Right renal pelvis (tissue), 4 donors: ENCODE measurements at places on chromosomes 7 and 10.

- no peak for DNase-seq
These were observed 759 bp downstream of the NUDT1 start for GRCh38 chr7:2242541-2243429.

- DNase-seq: no peak
These were observed 156.2 kb downstream of the DNAJB6 start for GRCh38 chr7:157493017-157493416.

DNA sequence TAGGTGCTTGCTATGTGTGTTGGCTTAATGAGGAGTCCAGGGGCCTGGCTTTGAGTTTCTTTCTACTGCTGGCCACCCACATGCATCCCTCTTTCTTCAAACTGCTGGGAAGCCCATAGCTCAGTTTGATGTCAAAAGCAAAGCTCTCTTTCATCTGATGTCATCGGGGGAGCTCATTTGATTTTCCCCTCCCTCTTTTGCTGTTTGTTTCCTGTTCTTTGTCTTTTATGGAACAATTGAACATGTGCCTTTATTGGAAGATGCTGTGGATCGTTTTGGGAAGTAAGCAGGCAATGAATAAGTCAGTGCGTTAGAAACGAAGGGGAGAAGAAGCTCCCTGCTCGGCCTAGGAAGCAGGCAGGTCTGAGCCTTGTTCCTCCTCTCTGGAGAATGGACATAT, 140.7 kb downstream of the GRK5 start:
- DNase-seq: no peak

DNA sequence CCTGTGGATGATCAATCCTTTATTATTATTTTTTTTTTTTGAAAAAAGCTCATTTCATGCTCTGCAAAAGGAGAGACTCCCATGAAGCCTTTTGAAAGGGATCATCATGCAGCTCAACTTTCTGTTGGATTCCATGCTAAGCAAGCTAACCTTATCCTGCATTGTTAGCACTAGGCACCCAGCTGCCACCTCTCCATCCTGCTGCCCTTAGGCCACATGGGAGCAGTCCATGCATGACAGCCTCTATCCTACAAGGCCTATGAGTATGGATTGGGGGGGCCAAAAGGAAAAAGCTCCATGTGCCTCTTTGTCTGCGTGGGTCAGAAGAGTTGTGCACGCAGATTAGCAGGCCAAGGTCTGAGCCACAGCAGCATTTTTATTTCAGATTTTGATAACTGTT, 19.2 kb downstream of the SMNDC1 start:
- DNase-seq: no peak

DNA sequence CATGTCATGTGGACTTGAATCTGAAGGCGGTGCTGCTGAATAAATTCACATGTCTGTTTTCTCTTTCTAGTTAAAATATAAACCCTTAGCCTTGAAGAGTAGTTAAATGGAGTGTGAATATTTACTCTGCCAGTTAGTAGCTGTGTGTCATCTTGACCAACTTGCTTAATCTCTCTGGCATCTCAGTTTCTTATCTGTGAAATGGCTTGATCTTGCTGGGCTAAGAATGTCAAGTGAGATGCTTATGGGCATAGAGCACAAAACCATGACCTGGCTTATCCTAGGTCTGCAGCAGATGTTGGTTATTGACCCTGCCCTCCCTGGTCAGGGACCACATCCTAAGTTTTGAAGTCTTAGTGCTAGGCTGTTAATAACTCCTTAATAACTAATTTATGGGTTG, 16.6 kb downstream of the ARID5B start:
- no peak for DNase-seq
